Kidney capillary endothelial cell (primary cell): ENCODE measurements at places on chromosomes 1 and 21.

GRCh38 chr1:200099040-200099439 lies 71.5 kb downstream of the NR5A2 start:
- no peak for DNase-seq

DNA sequence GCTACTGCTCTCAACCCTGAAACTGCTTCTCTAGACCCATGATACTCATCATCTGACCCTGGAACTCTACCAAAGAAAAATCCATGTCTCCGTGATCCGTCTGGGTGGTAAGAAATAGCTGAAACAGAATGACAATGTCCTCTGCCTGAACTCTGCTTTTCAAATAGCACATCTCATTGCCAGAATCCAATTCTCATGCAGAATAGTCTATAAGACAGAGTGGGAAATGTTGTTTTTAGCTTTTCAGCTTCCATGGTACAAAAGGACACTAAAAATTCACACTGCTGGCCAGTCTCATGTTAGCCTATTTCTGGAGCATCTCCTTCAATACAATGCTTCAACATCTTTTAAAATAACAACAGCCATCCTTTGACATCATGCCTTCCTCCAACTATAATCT lies 1355.8 kb upstream of the PRMT6 start:
- no peak for DNase-seq

DNA sequence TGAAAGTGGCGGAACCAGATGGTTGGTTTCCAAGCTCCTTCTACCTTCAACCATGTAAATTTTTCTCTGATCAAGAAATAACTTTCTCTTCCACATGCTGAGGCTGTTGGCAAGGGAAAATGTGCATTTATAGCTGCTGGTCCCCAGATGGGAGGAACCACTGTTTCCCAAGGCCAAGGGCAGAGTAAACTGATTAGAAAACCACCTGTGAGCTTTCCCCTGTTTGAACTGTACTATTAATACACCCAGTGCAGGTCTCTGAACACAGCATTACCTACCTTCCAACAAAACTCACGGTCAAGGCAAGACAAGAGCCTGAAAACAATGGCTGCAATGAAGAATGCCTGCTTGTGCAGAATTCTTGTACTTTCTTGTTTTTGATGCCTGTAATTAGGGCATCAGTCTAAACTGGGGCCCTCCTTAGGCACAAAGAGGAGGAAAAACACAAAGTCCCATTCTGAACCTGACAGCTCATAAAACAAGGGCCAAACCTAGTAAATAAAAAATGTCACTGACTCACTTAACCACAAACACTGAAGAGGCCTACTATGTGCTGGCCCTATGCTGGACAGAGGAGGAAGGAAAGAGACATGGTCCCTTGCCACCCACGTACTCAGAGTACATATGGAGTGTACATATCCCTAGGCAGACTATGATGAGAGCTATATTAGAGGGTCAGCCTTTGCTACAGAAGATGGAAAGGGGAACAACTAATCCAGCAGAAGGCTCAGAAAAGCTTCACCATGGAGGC lies 2.6 kb downstream of the MKNK1 start:
- no peak for DNase-seq

GRCh38 chr1:230117694-230118093 lies 50.7 kb downstream of the GALNT2 start:
- DNase-seq = no peak

DNA sequence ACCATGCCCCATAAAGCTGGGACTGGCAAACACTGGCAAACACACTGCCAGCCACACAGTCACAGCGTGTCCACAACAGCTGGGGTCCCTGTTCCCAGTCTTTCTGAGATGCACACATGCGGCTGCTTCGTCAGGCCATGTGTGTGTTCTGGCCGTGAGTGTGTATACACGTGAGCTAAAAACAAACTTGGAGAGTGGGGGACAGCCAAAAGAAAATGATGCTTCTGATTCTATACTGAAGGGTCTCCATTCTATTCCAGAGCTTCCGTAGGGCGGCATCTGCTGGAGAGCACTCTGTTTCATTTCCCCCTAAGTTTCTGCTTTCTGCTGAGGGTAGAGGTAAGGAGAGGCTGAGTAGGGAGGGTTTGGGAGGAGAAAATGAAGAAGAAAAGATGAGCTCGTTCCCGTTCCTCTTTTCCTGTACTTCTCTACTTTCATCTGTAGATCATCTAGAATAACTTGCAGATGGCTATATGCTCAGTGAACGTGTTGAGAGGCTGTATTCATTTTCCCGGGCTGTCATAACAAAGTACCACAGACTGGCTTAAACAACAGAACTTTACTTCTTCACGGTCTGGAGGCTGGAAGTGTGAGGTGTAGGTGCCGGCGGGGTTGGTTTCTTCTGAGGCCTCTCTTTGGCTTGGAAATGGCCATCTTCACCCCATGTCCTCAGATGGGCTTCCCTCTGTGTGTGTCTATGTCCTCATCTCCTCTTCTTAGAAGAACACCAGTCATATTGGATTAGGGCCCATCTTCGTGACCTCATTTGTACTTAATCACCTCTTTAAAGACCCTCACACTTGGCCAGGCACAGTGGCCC lies 151.6 kb downstream of the TOMM20 start:
- DNase-seq = no peak

GRCh38 chr1:178283409-178283808 lies 189.5 kb downstream of the RASAL2 start:
- no peak for DNase-seq

DNA sequence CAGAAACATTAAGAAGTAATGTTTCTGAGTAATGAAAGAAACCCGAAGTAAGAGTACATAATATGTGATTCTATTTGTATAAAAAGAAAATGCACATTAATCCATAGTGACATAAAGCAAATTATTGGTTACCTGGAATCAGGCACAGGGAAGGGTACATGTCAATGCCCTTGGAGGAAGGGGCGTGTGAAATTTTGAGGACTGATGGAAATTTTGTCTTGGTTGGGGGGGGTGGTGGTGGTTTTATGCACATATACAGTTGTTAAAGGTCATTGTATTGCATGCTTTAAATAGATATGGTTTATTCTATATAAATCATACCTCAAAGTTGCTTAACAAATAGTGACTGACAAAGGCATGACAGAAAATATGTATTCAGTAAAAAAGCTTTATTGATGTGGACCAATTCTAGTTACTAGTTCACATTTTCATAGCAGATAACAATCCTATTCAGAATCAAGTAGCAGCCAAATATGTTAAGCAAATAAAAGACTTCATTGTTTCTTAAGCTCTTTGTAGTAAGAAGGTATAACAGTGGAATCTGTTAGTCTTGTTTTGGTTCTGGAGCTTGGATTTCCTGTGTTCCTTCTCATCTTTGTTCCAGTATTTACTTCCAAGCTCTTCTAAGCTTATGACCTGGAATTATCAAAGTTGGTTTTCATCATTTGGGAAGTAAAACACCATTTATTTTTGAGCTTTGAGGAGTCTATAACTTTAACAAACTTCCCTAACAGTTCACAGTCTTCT lies 15.1 kb downstream of the BACH1 start:
- DNase-seq = no peak

- no peak for DNase-seq
Observed at GRCh38 chr1:225737161-225737560, 40.5 kb upstream of the SRP9 start.

DNA sequence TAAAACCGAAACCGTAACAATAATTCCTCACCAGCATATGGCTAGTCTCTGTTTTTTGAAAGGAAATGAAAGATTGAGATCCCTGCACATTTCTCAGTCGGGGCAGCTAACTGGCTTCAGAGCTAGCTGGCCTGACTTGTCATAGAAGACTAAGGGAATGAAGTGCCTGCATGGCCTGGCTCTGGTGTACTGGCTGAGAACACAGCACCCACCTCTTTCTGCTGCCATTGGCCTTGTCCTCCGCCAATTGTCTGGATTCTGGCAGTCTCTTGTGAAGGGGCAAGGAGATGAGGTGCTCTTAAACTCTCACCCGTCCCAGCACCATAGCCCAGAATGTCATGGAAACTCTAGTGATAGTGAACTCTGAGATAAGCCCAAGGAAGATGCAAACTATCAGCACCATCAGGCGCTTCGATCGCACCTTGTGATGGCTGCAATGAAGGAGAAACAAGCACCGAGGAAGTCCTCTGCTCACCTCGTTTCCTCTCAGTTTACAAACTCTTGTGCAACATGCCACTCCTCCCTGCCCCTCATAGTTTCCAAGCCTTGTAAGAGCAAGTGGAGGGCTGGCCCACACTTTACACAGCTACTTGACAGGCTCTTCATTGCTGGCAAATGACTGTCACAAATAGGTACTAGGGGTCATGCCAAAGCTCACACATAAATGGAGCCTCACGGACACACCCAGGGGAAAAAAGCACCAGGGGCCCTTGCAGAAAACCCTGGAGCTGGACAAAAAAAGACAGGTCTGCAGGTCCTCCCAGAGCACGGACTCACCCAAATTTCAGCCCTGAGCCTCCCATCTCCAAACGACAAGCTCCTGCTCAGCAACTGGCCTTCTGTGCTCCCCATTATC lies 16.4 kb downstream of the INPP5B start:
- DNase-seq = no peak
